ENCODE measurements at places on chromosomes 6 and 20. TPM values are rescaled to one million over a fixed set of nuclear protein-coding genes. Genes with fewer than 3 reads are reported as not detected.

GRCh38 chr6:20706238-20706938 is 172.1 kb downstream of the CDKAL1 start:
- DNase-seq: no peak

DNA sequence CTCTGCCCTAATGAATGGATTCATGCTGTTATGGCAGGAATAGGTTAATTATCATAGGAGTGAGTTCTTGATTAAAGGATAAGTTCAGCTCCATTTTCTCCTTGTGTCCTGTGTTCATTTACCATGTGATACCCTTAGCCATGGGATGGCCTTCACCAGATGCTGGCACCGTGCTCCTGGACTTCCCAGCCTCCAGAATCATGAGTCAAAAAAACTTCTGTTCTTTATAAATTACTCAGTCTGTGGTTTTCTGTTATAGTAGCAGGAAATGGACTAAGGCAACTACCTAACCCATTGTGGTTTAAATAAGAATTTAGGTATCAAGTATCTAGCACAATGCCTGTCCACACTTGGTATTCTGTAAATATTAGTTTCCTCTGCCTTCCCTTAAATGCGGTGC is 223.5 kb downstream of the MEI4 start:
- no peak for DNase-seq

- no peak for DNase-seq
Measured at GRCh38 chr20:5687884-5688283, 62.3 kb upstream of the SHLD1 start.

GRCh38 chr6:159098636-159099106 is 53.9 kb upstream of the TAGAP start:
- no peak for DNase-seq

DNA sequence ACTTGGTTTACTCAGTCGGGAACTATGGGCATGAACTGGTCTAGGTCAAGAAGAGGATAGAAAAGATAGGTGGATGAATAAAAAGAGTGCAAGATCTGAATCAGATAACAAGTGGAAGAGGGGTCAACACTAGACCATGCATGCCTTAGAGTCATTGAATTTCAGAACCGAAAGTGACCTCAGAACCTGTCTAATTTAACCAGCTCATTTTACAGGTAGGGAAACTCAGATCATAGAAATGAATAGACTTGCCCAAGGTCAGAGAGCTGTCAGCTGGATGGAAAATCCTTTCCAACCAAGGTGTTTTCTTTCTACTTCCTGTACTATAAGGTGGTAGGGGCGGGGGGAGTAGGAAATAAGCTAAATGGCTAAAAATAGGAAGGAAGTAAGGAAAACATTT is 121.4 kb upstream of the ADGRF1 start:
- no peak for DNase-seq

GRCh38 chr6:145711372-145711771 is 23.9 kb downstream of the EPM2A start:
- no peak for DNase-seq

- no peak for DNase-seq
Measured at GRCh38 chr20:48614593-48615274, 213.1 kb downstream of the PREX1 start.

DNA sequence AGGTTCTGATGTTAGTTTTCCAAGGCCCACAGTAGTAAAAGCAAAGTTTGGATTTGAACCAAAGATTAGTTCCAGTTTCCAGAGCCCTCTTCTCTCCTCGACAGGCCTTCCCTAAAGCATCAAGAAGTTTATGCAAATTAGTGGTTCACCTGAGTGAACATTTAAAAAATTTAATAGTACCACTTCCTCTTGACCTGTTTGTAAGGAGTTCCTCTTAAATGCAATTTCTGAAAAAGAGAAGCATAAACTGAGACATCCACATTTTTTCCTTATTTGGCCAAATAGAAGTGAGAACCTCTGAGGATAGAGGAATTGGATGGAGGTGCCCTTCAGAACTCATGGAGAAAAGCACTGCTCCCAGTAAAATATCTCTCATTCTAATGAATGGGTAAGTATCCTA is 1.2 kb upstream of the DSE start:
- no peak for DNase-seq

GRCh38 chr6:81834141-81834681 is 81.7 kb upstream of the TENT5A start:
- no peak for DNase-seq

- no peak for DNase-seq
Measured at GRCh38 chr6:111176760-111177099, 89.4 kb downstream of the SLC16A10 start.

- DNase-seq: no peak
Measured at GRCh38 chr6:26296857-26297648, 67.9 kb upstream of the BTN3A2 start.

DNA sequence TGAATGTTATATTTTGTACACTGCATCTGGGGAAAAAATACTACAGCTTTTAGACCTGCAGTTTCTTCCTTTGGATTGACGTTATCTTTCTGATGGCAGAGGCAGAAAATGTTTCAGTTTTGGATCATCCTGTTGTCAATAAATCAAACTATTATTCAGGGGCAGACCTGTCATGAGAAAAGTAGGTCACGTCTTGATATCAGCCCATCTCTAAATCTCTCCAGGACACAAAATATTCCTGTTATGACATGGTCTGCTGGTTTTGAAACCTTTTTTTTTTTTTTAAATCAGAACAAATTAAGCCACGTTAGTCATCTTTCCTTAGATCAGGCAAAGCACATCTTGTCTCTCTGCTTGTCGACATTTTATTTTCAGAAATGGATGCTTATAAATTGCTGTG is 24.0 kb downstream of the IL20RA start:
- no peak for DNase-seq

GRCh38 chr6:81304466-81304865 is 448.0 kb downstream of the TENT5A start:
- DNase-seq: no peak

DNA sequence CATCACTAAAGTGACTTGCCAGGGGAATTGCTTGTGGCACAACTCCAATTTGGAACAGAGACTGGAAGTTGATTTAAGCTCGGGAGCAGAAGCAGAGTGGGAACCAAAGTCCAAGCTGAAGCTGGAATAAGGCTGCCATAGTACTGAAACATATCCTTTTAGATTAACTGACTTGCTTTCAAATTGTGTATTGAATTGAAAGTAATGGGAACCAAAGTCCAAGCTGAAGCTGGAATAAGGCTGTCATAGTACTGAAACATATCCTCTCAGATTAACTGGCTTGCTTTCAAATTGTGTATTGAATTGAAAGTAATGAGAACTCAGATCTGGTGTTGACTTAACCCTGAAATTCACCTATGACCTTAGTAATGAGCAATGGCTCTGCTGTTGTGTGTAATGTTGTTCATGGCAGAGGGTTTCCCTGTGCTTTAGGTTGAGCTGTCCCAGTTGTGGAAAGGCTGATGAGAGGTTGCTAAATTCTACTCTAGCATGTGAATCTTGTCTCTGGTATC is 40.2 kb downstream of the CENPW start:
- DNase-seq: no peak

GRCh38 chr20:63957004-63957689 is 931 bp upstream of the UCKL1 start:
- DNase-seq: peak; percentile 78

DNA sequence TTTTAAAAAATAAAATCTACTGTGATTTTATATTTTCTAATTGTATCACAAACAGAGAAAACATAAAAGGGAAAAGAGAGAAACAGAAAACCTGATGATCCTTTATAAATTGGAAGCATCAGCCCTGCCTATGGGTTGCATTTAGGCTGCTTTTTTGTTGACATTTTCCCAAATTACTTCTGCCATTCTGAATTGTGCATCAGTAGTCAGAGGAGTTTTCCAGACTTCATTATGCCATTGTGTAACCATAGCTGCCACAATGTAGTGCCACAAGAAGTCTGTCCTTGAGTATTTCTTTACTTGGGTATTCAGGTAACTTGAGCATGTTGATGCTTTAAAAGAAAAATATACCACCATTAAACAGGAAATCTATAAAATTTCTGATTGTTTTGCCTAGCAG is 130.3 kb downstream of the HACE1 start:
- no peak for DNase-seq

- DNase-seq: no peak
Measured at GRCh38 chr20:9742821-9743220, 96.1 kb downstream of the PAK5 start.

DNA sequence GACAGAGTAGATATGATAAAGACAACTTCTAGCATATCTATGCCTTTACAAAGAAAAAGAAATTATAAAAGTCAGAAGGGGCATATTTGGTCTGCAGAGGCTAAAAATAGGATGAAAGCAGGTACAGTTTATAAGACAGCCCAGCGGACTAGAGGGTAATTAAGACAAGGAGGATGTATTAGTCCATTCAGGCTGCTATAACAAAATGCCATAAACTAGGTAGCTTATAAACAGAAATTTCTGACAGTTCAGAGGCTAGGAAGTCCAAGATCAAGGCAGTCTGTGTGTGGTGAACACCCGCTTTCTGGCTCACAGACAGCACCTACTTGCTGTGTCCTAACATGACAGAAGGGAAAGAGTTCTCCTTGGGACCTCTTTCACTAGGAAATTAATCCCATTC is 5.7 kb downstream of the HBS1L start:
- DNase-seq: no peak

DNA sequence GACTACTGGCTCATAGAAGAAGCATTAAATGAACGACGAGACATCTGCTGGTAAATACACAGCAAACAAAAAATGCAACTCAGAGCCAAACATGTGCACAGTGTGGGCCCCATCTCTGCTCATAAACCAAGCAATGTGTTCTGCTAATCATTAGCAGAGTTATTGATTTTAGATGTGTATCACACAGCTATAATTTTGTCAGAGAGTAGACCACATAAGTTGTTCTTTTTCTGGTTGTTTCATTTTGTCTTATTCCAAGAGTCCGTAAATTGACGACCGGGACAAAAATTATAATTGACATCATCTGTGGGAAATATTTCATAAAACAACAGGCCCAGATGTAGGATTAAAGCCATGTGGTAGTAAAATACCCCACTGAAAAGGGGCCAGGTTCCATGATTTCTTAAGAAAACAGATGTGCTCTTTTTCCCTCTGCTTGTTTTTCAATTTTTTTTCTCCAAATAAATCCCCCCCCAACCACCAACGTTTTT is 423.6 kb downstream of the HAO1 start:
- no peak for DNase-seq

DNA sequence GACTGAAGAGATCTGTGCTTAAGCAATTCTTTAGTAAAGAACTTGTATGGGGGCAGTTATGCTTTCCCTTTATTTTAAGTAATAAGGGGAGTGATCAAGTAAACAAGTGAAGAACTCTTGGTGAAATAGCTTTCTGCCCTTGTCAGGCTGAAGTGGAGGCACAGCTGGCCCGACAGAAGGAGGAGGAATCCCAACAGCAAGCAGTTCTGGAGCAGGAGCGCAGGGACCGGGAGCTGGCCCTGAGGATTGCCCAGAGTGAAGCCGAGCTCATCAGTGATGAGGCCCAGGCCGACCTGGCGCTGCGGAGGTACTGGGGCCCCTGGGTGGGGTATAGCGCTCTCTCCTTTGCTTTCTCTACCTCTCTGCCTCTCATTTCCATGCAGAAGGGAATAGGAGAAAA is 143.3 kb downstream of the MYO6 start:
- DNase-seq: no peak

GRCh38 chr6:110364364-110365105 is 6.4 kb upstream of the METTL24 start:
- DNase-seq: no peak

DNA sequence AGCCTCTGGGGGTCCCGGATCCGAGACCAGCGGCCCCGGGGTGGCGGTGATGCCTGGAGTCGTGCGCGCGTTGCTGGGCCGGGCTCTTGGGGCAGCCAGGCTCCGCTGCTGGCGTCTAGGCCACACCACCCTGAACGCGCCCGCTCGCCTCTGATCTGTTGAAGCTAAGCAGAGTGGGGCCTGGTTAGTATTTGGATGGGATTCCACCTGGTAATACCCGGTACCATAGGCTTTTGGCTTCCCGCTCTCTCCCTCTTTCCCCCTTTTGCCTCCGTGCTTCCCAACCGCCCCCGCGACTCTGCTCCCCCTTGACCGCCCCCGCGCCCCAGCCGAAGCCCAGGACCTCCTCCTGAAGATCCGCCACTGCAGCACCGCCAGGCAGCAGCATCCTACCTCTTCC is 1383.5 kb upstream of the DEFB115 start:
- peak; percentile 94 for DNase-seq

GRCh38 chr6:48110436-48111142 is 408 bp downstream of the PTCHD4 start:
- DNase-seq: no peak

DNA sequence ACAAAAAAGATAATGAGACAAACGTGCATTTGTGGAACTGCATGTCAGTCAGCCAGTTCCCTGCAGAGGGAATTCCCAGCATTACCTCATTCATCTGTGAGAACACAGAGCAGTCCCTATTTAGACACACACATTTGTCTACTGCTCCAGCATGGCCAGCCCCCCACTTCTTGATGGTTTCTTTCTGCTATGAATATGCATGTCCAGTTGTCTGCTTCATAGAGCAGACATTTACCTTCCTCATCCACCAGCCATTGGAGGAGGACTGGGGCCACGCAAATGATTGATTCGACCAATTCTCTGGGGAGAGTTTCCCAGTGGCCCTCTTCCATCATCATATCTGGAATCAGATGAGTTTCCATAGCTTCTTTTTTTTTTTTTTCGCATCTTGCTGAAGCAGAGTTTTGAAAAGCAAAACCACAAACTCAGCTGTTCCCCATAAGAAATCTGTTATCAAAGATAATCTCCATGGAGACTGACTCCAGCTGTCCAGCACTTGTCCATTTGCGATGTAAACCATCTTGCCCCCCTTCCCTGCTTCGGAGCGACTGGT is 11.8 kb downstream of the ENPP1 start:
- no peak for DNase-seq

- DNase-seq: no peak
Measured at GRCh38 chr20:34557936-34558319, 590 bp upstream of the MAP1LC3A start.

DNA sequence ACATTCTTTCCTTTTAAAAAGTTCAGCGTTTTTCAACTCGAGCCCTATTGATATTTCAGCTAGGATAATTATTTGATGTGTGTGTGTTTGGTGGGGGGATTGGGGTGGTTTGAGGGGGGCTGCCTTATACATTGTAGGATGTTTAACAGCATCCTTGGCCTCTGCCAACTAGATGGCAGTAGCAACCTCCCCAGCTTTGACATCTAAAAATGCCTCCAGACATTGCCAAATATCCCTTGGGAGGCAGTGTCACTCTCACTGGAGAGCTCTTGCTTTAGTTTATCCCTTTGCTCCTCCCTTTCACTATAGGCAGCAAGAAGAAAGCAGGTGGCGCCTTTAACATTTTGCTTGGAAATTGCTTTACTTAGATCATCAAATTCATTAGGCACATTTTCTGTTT is 14.6 kb upstream of the TP53TG5 start:
- no peak for DNase-seq

The ARMC12 gene
- total RNA-seq: 0.26 TPM

The YIPF3 gene
- total RNA-seq: 60.6 TPM

The WFDC11 gene
- total RNA-seq: not detected

The FAM209B gene
- 0.38 TPM for total RNA-seq

The GABRR1 gene
- not detected for total RNA-seq

The PRPH2 gene
- total RNA-seq: 1.8 TPM

The PLA2G7 gene
- 0.14 TPM for total RNA-seq

The C20orf141 gene
- total RNA-seq: not detected

The USP49 gene
- 1.3 TPM for total RNA-seq

The DLL1 gene
- 11.6 TPM for total RNA-seq

The GSTA4 gene
- total RNA-seq: 11.0 TPM

The GDAP1L1 gene
- total RNA-seq: not detected

All from pancreas (tissue), 10 donors.